ENCODE measurements at places on chromosomes 7 and 10.

DNA sequence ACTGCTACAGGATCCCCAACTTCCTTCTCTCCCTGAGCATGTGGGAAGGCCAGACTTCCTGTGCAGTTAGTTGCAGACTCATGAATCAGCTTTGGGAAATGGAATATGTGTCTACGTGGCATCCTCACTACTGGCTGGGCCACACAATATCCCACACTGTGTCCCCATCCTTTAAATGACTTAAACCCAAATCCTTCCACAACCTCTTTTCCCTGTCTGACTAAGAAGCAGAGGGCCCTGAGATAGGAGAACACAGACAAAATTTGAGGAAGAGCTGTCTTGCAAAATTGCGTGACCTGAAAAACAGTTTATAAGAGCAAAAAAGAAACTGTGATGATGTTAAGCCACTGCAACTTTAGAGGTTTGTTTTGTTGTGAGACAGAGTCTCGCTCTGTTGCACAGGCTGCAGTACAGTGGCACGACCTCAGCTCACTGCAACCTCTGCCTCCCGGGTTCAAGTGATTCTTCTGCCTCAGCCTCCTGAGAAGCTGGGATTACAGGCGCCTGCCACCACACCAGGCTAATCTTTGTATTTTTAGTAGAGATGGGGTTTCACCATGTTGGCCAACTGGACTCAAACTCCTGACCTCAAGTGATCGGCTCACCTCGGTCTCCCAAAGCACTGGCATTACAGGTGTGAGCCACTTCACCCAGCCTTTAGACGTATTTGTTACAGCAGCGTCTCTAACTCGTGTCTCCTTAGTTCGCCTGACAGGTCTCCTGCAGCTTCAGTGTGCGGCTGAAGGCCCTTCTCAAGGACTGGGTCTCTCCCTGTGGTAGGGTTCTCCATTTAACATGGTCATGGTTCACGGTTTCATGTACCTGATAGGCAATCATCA lies 46.9 kb upstream of the SFMBT2 start:
- DNase-seq = no peak

GRCh38 chr7:25789701-25790640 lies 362.0 kb upstream of the NFE2L3 start:
- DNase-seq = no peak

GRCh38 chr10:36469585-36469984 lies 655.8 kb upstream of the ANKRD30A start:
- no peak for DNase-seq

- DNase-seq = no peak
Measured at GRCh38 chr7:44431091-44431608, 59.3 kb downstream of the NUDCD3 start.

GRCh38 chr7:36048141-36048901 lies 104.7 kb upstream of the EEPD1 start:
- no peak for DNase-seq

- no peak for DNase-seq
Measured at GRCh38 chr10:119981826-119982225, 89.3 kb downstream of the SEC23IP start.

- DNase-seq = no peak
Measured at GRCh38 chr7:135499818-135500217, 10.1 kb downstream of the CNOT4 start.

DNA sequence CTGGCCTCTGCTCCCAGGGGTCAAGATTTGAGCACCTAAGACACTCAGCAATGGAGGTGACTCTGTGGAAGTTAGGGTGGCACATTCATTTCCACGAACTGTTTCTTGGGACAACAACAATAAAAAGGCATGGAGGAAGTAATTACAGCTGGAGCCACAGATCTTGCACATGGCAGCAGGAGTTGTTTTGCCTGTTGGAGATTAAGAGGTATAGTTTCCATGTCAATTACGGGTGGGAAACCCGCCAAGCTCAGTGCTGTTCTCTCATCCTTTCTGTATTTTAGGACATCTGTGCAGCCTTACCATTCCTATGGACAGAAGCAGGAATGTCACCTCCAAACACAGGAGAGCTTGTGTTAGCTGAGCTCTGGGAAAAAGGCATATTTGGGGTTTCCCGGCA lies 201.2 kb downstream of the SNX10 start:
- no peak for DNase-seq

GRCh38 chr7:54879776-54880175 lies 120.8 kb upstream of the SEC61G start:
- no peak for DNase-seq

DNA sequence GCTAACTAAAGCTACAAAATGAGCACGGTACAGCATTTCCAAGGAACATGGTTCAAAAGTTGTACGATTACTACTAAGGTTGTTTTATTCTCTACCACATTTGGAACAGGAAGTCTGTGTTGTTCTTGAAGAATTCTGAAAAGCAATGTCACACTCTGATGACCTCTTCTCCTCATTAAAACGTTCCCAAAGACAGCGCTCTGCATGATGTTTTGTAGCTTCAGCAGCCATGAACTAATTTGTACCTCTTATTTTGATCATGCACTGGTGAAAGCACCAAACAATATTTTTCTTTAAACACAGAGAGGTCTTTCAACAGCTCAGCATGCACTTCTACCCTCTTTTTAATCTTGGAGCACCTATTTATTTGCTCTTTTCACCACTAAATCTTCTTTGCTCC lies 75.0 kb upstream of the TES start:
- DNase-seq = no peak
